Pons (tissue), 1 donor: ENCODE measurements at places on chromosomes 16 and 17.
A peak's percentile ranks its signal among the peaks of the same experiment; 100 is the strongest.

DNA sequence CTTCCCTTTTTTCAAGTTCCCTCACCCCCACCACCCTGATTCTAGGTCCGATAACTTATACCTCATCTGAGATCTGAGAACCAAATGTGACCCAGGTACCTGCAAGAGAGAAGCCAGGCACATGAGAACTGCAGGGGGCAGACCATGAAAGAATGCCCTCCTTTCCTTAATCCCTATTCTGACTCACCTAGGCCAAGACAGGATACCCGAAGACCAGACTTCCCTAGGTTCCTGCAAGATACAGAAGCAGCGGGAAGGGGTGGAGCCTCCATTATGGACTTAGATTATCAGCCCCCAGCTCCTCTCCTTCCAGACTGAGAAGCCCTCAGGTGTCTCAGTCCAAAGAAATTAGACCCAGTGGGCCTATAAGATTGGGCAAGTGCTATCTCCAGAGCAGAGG is 2.1 kb downstream of the KCNAB3 start:
- no peak for DNase-seq

DNA sequence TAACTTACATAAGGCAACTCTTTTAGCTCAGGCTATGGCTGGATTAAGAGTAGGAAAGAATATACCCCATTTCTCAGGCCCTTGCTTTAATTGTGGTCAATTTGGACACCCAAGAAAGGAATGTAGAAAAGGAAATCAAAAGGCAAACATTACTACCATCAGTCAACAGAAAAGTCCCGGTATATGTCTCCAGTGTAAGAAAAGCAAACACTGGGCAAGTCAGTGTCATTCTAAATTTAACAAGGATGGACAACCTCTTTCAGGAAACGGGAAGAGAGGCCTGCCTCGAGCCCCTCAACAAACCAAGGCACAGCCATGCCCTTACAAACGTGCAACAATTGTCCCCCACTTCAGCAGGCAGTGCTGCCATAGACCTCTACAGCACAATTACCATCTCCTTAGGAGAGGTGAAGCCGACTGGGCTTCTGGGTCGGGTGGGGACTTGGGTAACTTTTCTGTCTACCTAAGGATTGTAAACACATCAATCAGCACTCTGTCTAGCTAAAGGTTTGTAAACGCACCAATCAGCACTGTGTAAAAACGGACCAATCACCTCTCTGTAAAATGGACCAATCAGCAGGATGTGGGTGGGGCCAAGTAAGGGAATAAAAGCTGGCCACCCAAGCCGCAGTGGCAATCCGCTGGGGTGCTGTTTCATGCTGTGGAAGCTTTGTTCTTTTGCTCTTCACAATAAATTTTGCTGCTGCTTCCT is 12.4 kb downstream of the MRPL58 start:
- DNase-seq: no peak

GRCh38 chr17:27635275-27635823 is 4.4 kb downstream of the LGALS9 start:
- DNase-seq: peak; percentile 86

DNA sequence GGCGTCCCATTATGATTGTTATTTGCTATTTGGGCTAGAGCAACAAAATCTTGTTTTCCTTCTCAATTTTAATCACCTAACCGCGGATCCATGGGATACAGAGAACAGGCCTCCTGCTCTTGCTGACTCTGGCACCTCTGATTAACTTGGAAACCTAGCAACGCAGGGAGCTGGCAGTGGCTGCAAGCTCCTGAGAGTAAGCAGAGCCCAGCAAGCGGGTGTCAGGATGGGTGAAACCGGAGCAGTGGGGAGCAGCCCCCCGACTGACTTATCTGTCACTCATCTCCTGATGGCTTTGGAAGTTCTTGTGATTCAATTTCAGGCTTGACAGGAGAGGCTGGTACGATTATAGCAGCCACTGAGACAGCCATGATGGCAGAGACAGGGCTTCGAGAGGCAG is 45.5 kb upstream of the CDC42EP4 start:
- no peak for DNase-seq

DNA sequence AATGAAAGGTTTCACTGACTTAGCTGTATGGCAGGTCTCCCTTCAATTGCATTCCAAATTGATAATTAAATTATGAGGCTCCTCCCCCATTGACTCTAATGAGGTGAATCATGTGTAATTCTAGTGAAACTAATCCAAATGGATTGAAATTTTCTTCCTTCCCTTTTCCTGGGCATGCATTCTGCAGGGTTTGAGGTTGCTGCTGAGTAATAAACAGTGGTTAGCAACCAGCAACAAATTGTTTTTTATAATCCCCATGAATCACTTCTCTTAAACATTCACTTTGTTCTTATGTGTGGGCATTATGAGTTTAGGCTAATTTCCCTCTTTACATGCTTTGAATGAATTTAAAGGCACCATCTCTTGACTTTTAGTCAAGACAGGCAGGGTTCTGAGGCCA is 43.4 kb downstream of the MYOCD start:
- no peak for DNase-seq

- peak; percentile 35 for DNase-seq
Measured at GRCh38 chr17:72353502-72353901, 232.7 kb downstream of the SOX9 start.

- peak; percentile 59 for DNase-seq
Measured at GRCh38 chr16:73956587-73957494, 339.8 kb upstream of the PSMD7 start.

DNA sequence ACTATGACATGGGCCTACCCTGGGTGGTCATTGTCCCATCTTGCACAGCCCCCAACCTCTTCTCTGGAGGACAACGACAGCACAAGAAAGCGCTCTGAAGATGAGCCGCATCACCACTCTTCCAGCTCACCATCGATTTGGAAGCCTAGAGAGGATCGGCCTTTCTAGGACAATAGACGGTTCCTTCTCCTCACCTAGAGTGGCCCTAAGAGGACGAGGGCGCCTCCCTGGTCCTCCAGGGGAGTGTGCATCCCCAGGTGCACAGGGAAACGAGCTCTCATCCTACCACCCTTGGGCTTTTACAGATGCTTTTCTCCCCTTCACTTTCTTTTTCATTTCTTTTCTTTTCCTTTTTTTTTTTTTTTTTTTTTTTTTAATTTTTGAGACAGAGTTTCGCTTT is 20.3 kb upstream of the SLC52A1 start:
- no peak for DNase-seq

DNA sequence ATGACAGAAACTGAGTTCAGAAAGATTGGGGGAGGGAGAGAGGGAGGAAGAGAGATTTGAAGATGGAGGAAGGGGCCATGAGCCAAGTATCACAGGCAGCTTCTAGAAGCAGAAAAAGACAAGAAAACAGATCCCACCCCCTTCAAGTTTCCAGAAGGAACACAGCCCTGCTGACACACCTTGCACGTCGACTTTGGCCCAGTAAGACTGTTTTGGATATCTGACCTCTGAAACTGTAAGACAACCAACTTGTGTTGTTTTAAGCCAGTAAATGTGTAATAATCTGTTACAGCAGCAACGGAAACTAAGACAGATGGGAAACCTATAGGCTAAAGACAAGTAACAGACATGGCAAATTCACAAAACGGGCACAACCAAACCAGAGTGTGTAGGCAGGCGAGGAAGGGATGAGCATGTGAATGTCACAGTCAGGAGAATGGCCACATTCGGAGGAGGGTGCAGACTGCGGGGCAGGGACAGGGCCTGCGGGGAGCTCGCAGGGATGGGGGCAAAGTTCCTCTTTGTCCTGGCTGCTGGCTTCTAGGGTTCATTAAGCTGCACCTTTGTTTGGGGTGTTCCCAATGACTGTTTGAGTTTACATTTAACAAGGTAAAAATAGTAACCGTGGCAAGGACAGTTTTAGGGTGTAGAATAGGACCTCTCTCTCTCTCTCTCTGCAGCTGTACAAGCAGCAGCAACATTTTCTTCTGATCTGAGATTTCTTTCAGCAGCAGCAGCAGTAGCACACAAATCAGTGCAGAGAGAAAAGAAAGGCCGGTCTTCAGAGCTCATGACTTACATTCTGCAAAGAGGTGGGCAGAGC is 18.3 kb upstream of the ATP2C2 start:
- DNase-seq: no peak

DNA sequence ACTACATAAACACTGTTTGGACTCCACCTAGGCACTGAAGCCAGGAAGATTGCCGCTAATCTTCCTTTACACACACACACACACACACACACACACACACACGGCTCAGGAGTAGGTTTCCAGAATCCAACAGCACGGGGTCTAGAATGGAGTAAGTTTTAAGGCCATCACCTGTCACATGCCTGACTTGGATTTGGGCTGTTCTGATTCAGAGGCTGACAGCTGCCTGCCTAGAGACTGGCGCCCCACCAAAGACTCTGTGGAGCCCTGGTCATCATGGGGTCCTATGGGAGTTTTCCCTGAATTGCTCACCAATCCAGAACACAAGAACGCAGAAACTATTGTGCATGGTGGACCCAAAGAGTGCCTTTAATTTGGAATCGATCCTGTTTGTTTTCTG is 10.9 kb downstream of the CDRT4 start:
- no peak for DNase-seq

DNA sequence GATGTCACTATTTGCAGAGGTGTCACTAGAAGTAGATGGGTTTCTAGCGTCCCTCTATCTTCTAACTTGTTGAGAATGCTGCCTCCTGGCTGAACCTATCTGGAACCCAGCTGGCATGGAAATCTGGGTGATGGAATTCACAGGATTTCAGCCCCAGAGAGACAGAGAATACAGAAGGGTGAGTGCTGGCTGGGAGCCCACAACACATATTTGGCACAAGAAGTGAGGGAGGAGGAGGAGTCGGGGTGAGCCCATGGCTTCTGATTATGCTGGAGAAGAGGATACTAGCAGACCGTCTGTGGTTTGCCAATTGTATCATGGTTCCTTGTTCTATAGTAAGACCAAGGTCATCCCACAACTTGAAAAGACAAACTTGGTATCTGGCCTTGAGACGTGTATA is 557.8 kb upstream of the SALL1 start:
- DNase-seq: no peak

DNA sequence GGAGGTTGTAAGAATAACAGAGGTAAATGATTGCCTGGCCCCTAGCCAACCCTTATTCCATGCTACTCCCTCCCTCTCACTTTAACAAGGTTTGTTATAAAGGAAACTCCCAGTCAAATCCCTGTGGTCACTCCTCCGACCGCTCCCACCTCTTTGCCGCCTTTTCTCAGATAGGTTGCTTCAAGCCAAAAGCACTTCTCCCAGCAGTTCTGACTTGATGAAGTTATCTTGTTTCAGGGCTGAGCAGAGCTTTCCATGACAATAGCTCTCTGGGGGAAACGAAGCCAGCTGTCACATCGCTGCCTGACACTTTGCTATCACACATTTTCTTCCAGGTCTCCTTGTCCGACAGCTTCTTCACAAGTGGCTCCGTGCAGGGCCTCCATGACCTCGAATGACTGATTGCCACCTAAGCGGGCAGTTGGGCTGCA is 278.6 kb downstream of the HAPSTR1 start:
- DNase-seq: no peak

GRCh38 chr16:20904507-20905081 is 4.0 kb downstream of the LYRM1 start:
- peak; percentile 59 for DNase-seq

GRCh38 chr16:25030420-25031131 is 15.4 kb upstream of the ARHGAP17 start:
- DNase-seq: no peak

- no peak for DNase-seq
Measured at GRCh38 chr17:35051579-35052240, 11.8 kb downstream of the RFFL start.

GRCh38 chr17:66952031-66952524 is 12.4 kb upstream of the CACNG4 start:
- no peak for DNase-seq

DNA sequence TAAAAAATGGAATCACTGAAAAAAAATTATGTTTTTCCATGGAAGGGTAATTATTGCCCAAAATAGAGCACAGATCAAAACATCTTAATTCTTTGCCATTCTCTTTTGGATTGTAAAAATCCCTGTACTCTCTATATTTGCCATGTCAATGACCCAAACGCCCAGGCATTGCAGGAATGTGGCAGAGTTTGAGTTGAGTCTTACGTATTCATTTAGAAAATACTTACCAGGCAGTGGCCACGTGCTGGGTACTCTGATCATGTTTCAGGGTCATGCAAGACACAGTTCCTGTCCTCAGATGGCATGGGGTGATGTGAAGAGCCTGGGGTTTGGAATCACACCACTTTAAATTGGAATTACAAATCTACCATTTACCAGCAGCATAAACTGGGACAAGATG is 267.7 kb downstream of the ABCC12 start:
- no peak for DNase-seq

- no peak for DNase-seq
Measured at GRCh38 chr17:33387406-33387805, 94.3 kb upstream of the ASIC2 start.

DNA sequence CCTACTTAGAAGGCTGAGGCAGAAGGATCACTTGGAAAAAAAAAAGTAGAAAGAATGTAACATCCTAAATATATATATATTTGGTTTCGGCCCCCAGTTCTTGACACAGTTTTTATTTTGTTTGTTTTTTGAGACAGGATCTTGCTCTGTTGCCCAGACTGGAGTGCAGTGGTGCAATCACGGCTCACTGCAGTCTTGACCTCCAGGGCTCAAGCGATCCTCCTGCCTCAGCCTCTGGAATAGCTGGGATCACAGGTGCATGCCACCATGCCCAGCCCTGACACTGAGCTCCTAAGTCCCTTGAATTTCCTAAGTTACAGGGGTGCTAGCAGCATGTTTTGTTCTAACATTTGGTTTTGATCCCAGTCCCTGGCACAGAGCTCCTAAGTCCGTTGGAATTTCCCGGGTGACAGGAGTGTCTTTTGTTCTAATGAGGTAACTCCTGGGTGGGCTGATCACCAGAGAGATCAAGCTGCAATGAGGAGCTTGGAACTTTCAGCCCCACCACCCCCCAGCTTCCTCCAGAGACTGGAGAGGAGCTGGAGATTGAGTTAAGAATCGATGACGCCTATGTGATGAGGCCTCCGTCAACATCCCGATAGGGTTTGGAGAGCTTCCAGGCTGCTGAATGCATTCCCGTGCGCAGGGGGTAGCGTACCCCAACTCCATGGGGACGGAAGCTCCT is 20.0 kb downstream of the MXRA7 start:
- no peak for DNase-seq

DNA sequence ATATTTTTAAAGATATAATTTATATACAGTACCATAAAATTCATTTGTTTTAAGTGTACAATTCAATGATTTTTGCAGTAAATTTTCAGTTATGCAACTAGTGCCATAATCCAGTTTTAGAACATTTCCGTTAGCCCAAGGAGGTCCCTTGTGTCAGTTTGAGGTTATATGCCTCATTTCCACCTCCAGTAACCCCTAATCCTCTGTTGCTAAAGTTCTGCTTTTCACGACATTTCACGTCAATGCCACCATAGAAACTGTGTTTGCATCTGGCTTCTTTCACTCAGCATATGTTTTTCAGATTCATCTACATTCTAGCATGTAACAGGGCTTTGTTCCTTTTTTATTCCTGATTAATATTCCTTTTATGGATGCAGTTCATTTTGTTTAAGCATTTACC is 42.4 kb upstream of the NUDT7 start:
- DNase-seq: no peak
